ENCODE measurements at places on chromosomes 2 and 18. TPM values are rescaled to one million over a fixed set of nuclear protein-coding genes. Genes with fewer than 3 reads are reported as not detected.

- no peak for DNase-seq
Measured at GRCh38 chr2:141271346-141271745, 859.5 kb downstream of the LRP1B start.

KATNAL2 gene
- 0.33 TPM for total RNA-seq

DNA sequence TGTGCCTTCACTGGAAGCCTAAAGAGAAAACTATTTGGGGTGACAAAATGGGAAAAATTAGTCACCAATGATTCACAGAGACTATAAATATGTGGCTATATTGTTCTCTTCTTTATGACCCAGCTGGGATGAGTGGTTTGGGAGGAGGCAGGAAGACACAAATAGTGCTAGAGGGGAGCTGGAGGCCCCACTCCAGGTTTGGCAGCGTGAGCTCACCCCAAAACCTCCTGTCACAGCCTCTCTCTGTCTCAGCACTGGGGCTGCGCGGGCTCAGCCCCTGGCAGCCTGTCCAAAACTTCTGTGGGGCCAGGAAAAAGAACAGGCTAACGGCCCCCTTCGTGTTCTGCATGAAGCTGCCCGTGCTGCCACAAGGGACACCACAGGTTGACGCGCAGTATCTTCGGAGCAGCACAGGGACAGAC lies 73.2 kb upstream of the LCLAT1 start:
- peak; percentile 56 for DNase-seq

- DNase-seq: no peak
Measured at GRCh38 chr2:235727174-235727573, 233.3 kb downstream of the AGAP1 start.

DNA sequence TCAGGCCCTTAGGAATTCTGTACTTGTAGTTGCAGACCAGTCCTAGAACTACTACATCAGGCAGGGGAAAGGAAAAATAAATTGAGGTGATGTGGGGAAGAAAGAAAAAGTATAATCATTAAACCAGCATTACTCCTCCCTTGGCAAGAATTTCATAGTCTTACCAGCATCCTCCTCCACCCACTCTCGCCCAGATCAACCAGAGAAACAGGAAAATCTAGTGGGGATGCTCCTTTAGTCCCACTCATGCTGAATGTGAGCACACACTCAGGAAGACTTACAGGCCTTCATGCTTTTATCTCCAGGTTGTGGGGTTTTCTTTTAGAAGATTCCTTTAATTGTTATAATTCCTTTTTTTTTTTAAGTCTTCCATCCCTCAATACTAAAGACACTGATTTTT lies 129.3 kb upstream of the CCDC150 start:
- DNase-seq: no peak

EVA1A gene
- total RNA-seq: 19.2 TPM

SESTD1 gene
- total RNA-seq: 20.7 TPM

- no peak for DNase-seq
Measured at GRCh38 chr2:208255557-208256106, 761 bp upstream of the IDH1 start.

DSC2 gene
- 34.7 TPM for total RNA-seq

DNA sequence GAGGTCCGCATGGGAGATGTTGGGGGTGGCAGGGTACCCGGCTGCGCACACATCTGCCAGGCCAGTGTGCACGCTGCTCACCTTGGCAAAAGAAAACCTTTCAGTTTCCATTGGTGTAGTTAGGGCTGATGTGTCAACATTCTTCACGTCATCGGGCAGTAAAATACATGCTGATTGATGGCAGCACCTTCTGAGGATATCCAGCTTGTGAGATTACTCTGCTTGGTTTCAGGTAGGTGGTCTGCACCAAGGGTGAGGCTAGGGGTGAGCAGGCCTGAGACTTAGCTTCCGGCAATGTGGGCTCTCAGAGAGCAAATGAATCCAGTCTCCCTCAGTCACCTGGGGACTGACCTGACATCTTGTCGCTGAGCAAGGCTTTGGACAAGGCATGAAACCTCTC lies 19.3 kb upstream of the ACKR3 start:
- DNase-seq: no peak

NGEF gene
- 4.6 TPM for total RNA-seq

DNA sequence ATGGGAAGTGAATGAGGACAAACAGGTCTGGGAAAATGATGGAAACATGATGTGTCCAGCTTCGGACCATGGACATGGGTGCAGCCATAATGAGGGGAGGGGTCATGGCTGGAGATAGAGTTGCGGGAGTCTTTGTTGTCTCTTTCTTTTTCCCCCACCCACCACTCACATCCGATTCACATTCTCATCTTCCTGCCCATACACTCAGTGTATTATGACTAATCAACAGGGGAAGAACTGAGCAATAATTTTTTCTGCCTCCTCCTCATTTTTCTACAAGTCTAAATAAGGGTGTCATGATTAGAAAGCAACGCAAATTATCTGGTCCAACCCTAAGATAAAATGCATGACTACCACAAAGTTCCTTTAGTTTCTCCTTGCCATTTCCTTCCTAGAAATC lies 5.7 kb upstream of the SERPINB2 start:
- DNase-seq: peak; percentile 78

- DNase-seq: peak; percentile 56
Measured at GRCh38 chr18:9135912-9136314, 668 bp upstream of the ANKRD12 start.

GRCh38 chr2:164458792-164459191 lies 162.5 kb downstream of the GRB14 start:
- DNase-seq: no peak

DNA sequence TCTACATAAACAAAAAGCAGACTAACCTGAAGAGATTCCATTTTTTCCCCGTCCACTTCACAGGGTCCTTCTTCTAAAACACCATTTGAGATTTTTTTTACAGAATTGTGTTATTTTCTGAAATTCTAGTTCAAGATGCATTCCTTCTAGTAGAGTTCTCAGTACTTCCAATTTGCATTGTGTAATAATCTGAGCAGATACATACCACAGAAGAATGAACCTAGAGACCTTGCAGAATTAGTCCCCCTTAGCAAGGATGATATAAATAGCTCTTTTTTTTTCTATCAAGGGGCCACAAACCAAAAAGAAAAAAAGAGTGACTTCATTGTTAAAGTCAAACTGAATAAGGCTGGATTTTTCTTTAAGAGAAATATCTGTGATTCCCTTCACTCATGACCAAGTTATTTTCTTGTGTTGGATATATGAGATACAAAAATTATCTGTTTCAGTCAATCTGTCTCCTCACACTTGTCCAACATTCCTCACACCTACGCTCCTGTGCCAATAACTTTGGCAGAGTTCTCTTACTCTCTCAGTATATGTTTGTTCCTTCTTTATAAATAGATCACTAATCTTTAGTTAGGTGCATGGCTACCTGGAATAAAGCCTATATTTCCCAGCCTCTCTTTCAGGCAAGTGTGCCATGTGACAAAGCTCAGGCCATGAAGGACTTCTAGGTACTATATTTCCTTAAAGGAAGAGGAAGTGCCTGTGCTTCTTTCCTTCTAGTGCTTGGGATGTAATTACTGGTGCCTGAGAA lies 183.5 kb downstream of the ZNF385B start:
- DNase-seq: no peak

GPR39 gene
- total RNA-seq: 6.1 TPM

GRCh38 chr2:241109210-241110088 lies 7.4 kb upstream of the MTERF4 start:
- DNase-seq: no peak

EFEMP1 gene
- total RNA-seq: 183 TPM

SKOR2 gene
- total RNA-seq: not detected

- no peak for DNase-seq
Measured at GRCh38 chr2:131145040-131145439, 39.9 kb downstream of the PLEKHB2 start.

DNA sequence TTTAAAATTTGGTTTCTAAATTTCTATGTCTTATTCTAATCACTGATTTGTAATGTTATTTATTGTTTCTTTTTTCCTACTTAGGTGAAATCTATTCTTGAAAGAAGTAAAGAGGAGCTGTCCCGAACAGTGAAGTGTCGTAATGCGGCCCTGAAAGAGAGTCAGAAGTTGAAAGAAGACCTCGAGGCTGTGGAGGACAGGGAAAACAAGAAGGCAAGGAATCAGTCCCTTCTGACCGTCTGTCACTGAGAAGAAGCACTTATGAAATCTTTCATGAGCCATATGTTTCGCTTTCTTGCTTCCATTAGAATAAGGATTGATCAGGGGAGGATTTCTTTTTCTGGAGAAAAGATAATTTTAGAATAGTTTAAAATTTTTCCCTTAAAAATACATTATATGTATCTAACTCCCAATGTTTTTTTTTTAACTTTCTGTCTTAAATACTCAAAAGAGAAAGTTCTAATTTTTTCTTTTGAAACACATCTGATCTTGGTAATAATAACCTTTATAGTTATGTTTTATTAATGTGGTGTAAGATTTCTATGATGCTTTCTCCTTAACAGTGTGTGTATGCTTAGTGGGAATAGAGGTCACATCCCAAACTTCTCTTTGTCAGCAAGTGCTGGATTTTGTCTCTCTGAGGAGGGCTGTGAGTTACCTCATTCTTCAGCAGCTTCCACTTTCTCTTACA lies 79.0 kb downstream of the CCDC150 start:
- DNase-seq: no peak

GRCh38 chr2:98729652-98730051 lies 1.3 kb downstream of the MGAT4A start:
- DNase-seq: no peak

GAL3ST2 gene
- total RNA-seq: not detected

- DNase-seq: peak; percentile 21
Measured at GRCh38 chr2:127083819-127084503, 23.0 kb downstream of the BIN1 start.

- DNase-seq: peak; percentile 98
Measured at GRCh38 chr18:27378431-27379095, 193.5 kb upstream of the CHST9 start.

DNA sequence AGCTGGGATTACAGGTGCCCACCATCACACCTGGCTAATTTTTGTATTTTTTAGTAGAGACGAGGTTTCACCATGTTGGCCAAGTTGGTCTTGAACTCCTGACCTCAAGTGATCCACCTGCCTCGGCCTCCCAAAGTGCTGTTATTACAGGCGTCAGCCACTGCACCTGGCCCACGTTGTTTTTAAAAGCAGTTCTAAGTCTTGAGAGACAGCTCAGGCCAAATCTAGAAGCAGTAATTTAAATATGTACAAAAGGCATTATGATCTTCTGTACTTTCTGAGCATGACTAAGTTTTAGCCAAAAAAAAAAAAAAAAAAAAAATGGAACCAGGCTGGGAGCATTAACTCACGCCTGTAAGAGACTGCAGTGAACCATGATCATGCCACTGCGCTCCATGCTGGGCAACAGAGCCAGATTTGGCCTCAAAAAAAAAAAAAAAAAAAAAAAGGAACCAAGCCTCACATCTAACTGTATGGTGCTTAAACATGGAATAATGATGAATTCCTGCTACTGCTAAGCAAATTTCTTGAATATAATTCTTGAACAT lies 4.0 kb downstream of the ABHD3 start:
- DNase-seq: no peak

DNA sequence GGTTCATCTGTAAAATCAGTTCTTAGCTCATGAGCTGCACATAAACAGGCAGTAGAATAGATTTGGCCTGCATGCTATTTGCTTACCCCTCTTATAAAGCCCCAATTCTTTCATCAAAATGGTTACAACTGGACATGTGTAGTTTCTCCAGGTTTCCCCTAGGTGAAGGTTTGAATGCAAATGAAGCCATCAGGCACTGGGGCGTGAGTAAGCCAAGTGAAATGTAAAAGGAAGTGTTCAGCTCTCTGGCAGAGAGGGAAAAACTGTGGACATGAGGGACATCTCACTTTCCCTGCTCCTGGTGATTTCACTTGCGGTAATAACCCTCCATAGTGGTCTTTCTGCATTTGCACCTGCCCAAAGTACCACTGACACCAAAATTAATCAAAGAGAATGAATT lies 1402.3 kb upstream of the LRRTM1 start:
- no peak for DNase-seq

DNA sequence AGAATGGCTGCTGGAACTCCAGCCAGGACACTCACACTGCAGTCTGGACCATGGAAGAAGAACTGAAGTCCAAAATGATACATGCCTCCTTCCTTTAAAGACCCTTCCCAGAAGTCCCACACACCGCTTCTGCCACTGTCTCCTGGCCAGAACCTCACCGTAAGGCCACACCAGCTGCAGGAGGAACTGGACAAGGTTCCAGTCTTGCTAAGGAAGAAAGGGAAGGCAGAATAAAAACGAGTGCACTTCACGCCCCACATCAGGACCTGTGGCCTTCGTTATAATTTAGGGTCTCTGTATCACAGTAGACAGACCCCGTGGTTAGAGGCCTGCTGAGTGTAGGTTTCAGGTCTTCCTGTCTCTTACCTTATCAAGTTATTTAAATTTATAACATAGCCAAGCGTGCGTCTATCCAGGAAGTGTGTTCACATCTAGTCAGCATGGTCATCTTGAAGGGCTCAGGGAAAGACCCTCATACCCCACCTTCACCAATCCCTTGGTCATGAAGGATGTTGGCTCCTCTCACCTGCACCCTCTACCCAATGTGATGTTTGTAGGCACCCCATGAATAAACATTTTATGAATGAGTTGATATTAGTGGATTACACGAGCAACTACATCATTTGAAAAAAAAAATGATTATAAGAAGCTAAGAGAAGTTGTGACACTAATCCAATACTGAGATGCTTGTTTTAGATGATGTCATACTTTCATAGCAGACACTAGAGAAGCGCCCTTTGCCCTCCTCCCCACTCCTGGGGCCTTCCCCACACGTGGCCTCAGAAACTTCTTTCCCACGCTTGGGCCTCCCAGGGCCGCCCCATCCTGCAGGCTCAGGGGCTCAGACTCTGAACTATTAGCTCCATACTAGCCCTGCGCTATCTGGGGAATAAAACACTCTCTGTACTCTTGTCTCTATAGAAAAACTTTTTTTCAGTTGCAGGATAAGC lies 157.6 kb downstream of the FAM210A start:
- DNase-seq: no peak

ANKRD23 gene
- total RNA-seq: 1.7 TPM

DNA sequence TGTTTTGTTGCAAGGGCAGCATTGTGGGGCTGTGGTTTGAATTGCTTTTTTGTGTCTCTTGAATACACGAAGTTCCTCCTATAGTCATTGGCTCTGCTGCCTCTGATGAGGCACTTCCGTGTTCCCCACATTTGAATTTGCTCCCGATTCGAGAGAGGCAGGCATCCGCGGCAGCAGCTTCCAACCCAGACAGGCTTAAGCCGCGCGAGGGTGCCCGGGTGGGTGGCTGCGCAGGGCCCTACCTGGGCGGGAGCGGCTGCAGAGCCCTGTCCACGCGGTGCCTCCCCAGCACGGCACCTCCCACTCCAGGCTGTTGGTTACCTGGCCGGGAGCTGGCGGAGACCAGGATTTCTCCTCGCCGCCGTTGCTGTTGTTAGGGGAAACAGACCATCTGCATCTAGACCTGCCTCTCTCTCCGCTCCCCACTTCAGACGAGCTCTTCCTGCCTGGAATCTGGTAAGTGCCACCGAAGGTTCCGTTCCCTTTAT lies 151.3 kb downstream of the NEDD4L start:
- peak; percentile 73 for DNase-seq

POTEI gene
- not detected for total RNA-seq

DNA sequence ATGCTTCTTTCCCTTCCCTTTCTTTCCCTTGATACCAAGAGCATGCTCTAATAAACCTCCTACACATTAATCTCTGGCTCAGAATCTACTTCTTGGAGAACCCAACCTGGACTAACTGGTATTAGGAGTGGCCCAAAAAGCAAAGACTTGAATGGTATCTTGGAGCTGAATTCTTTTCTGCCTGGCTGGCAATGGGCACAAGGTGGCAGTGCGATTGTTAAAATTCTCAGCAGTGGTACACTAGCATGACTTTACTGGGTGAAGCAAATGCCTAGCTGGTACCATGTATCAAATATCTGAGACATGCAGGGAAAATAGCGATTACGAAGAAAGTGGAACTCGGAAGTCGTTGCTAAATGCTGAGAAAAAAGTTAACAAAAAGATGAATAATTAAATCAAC lies 376.1 kb downstream of the XIRP2 start:
- DNase-seq: peak; percentile 6
